ENCODE measurements at places on chromosomes 16 and 17.

GRCh38 chr17:68853036-68853435, 102.2 kb downstream of the ABCA8 start:
- DNase-seq = no peak

DNA sequence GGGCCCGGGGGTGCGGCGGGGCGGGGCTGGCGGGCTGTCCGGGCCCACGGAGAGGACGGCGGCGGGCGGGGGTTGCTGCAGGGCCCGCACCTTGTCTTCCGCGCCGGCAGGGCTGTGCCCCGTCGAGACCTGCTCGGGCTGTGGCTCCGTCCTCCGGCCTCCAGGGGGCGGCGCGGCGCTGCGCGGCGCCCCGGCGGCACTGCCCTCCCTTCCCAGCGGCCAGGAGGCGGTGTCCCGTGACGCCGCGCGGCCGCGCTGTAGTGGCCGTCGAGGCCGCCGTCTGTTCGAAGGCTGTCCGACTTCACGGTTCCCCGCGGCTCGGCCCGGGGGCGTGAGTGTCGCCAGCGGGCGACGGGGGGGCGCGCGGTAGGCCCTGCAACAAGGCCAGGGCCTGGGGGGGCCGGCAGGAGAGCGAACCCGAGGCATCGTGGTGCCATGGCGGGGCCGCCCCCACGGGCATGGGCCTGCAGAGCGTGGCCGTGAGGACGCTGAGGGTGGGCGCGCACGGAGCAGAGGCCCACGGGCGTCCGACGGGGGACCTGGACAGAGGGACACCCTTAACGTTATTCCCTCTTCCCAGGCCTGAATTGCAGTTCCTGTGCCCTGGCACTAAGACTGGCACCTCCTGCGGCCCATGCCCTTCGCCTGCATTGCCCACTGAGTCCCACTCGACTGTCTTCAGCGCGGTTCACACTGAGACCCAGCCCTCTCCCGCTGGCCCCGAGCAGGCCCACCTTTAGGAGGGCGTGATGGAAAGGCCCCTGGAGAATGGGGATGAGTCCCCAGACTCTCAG, at the start of gene PLEKHG4:
PLEKHG4 (plus strand) TSS at position 237 of the 794 bp plus-strand sequence; CDS start at position 750, 513 bp downstream.
- peak; percentile 83 for DNase-seq

DNA sequence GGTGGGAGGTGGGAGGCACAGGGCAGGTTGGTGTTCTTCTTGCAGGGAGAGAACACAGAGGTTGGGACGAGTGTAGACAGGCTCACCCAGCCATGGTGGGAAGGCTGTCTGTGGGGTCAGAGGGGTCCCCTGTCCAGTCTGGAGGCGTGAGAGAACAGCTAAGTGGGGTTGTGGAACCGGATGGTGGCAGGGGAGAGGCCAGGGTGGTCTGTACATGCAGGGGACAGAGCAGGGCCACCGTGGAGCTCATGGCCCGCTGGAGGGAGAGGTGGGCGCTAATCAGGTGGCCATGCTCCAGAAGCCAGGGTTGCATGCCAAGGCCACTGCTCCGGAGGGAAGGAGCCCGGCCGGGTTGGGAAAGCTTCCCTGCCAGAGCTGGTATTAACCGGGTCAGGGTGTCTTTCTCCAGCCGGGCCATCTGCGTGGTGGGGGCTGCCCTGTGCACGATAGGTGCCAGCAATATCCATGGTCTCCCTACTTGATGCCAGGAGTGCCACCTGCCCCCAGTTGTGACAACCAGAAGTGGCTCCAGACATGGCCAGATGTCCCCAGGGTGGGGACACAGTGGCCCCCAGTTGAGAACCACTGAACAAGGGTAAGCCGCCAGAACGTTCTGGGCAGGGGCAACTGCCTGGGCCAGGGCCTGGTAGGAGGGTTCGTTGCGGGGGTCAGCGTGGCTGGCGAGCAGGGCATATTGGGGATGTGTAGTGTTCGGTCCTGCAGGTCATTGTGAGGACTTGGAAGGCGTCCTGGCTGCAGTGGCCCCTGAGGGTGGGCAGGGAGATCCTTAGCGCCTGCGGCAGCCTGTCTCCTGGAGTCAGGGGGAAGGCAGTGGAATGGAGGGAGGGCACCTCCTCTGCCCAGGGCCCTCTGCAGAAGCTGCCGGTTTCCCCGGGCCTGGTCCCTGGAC, 5.1 kb downstream of the SNN start:
- no peak for DNase-seq

DNA sequence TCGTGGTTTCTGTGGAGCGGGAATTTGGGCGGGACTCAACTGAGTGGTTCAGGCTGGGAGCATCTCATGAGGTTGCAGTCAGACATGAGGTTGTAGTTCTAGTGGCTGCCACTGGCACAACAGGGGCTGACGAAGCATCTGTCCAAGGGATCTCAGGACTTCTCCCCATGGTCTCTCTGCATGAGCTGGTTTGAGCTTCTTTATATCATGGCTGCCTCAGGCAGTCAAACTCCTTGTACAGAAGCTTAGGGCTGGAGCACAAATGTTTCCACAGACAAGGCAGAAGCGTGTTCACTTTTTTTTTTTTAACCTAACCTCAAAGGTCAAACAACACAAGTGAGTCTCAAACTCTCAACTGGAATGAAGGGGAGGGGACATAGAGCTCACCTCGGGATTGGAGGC, 243.3 kb downstream of the MSI2 start:
- DNase-seq = no peak

- no peak for DNase-seq
Observed at GRCh38 chr16:30349675-30350074, 5.4 kb downstream of the CD2BP2 start.

DNA sequence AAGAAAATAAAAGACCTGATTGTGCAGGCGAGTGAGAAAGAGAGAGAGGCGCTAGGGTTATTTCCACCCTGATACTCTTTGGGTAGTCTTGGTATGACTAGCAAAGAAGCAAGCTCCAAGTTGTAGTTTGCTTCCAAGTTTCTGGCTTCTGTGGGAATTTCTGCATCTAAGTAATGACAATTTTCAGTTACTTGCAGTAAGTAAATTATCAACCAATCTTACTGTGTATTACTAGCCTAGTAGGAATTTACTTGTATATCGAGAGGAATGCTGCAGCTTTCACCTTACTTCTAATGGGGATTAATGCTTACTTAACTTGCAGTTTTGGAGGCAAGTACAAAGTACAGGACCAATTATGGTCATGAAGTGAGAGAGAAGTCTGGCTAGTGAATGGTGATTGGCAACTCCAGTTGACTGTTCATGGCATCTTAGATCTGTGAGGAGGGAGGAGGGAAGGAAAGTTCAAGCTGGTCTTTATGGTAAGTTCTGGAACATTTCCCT, 31.9 kb downstream of the TENT4B start:
- no peak for DNase-seq

GRCh38 chr17:70352834-70353233, 183.5 kb downstream of the KCNJ2 start:
- no peak for DNase-seq

DNA sequence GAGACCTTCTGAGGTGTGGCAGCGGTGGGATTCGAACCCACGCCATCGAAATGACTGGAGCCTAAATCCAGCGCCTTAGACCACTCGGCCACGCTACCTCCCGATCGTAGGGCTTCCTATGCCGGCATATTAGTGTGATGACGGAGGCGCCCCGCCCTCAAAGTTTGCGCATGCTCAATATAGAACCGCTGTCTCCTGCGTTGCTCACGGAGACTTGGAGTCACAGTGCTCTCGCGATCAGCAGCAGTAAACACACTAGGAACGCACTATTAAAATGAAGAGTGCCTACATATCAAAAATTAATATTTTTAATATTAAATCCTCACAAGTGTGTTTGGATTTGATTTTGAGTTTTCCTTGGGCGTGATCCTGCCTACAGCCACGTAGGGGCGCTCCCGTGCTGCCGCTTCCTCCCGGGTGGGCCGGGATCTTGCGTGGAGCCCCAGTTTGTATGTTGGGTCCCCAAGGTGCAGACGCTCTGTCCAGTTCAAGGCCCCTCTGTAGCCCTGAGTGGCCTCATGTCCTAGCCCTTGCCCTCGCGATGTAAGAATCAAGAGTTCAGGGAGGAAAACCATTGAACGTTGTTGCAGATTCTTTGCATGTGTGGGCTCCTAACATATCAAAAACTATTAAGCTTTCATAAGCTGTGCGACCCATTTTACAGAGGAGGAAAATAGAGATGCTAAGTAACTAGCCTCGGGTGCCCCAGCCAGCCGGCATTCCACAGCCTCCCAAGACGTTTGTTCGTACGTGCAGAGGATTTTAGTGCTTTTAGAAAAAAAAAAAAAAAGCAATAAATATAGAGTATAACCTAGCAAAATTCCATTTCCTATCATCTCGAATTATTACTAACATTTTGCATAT, 10.2 kb upstream of the EEF2K start:
- DNase-seq = peak; percentile 92

GRCh38 chr17:6551869-6552531, 4.4 kb downstream of the PITPNM3 start:
- DNase-seq = no peak

DNA sequence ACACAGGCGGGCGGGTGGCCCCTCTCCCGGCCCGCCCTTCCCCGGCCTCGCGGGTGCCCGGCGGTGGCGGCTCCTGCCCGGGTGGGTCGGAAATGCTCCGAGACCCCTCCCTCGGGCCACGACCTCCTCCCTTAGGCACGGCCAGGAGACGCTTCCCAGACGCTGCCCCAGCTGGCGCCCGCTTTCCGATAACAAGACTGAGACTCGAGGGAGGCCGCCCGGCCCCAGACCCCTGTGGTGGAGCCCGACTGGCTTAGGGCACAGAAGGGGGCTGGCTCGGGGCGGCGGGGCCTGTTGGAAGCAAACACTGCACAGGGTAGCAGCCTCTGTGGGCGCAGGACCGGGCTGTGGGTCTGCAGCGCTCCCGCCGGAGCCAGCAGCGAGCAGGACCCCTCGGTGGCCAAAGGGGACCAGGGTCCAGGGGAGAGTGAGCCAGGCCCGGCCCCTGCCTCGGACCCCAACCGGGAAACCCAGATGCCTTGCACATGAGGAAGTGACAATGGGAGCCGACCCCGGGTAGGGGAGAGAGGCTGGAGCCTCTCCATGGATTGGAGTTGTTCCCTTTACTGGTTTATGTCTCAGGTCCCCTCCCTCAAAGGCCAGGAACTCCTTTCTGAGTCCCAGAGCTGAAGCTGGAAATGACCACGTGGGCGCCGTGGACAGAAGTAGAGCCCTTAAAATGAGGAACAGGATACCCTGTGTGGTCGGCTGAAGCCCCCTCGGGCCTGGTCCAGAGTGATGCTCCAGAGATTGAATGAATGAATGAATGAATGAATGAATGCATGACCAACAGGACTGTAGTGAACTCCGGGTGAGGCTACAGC, 19.8 kb upstream of the ADCY7 start:
- DNase-seq = no peak

DNA sequence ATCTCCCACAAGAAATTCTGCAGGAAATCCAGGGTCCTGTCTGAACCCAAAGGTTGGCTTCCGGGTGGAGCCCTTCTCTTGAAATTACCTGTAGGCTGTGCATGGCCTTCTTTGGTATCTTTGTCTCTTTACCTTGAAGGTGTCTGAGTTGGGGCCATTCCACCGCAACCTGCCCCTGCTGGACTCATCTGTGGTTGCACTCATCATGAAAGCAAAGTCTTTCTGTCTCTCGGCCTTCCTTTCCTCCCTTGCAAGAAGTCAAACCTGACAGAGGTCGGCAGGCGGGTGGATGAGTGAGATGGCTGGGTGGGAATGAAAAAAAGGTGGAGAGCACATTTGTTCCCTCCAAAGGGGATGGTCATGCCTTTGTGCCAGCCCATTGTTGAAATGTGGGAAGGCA, 25.1 kb downstream of the SALL1 start:
- DNase-seq = no peak

DNA sequence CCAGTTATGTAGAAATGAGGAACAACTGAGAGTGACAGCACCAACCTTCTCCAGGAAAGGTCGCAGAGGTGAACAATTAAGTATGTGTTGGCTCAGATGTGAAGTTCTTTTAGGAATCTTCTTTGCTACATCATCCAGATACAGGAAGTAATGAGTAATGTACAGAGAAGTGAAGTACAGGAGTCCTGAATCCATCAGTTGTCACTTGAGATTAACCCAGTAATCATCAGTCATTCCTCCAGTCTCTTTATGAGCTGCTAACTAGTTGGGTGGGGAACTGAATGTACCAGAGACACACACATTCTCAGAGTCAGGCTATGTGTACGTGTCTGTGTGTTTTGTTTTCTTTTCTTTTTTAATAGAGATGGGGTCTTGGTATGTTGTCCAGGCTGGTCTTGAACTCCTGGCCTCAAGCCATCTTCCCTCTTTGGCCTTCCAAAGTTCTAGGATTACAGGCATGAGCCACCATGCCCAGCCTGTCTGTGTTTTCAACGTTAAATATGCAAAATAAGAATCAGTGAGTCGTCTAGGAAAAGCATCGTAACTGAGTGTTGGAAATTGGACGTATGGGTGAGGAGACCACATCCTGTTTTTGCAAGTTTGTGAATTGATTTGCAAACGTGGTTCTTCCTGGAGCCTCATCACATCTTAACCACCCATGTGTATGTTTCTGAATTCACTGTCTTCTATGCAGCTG, 19.9 kb downstream of the ZNF200 start:
- no peak for DNase-seq

DNA sequence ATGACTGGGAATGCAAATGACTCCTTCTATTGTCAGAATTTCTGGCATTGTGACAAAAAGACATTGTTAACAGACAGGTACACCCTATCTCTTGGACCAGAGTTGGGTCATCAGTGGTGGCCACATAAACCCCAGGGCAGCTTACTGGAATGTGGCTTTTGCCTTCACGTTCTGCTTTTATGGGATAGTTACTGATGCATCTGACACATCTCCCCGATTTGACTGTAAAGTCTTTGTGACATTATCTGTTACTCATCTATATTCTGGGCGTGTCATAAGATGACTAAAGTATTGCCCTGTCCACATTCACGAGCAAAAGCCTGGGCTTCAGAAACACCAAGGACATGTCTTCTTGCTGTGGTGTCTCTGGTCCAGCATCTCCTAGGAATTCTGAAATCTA, 18.7 kb upstream of the AQP8 start:
- no peak for DNase-seq

GRCh38 chr16:82260212-82260795, 90.3 kb upstream of the MPHOSPH6 start:
- DNase-seq = no peak

- no peak for DNase-seq
Observed at GRCh38 chr17:40452921-40453378, 9.7 kb downstream of the IGFBP4 start.

DNA sequence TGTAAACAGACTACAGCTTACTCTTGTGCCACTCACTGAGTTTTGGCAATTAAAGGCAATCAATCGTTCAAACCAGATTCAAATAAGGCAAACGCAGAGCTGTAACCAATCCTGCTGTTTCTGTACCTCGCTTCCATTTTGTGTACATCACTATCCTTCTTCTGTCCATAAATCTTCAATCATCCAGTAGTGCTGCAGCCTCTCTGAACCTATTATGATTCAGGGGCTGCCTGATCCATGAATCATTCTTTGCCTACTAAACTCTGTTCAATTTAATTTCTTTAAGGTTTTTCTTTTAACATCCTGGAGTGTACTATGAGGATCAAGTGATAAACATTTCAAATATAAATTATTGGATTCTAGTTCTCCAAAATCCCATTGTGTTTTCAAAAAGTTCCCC, 93.9 kb downstream of the CEP112 start:
- DNase-seq = no peak

DNA sequence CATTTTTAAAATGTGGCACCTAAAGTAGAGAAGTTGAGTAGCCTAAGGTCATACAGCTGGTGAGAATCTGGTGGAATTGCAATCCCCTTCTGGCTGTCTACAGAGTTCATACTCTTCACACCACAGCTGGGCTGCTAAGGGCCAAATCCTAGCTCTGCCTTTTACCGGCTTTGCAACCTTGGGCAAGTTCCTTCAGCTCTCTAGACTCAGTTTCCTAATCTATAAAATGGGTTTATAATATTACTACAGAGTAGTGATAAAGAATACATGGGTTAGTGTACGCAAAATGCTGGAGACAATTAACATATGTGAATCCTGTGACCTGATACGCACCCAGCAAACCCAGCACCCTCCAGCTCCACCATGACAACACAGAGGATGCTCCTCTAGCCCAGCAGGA, 298.2 kb upstream of the MAF start:
- DNase-seq = no peak

All from H9 (cell line).